Diencephalon (tissue), 1 donor: ENCODE measurements at places on chromosomes 12 and 14. TPM values are rescaled to one million over a fixed set of nuclear protein-coding genes. Genes with fewer than 3 reads are reported as not detected.

The ESRRB gene
- 0.92 TPM for total RNA-seq

The LRP1-AS gene
- total RNA-seq, result not detected

The LRRK2 gene
- 14.3 TPM for total RNA-seq

The PAWR gene
- total RNA-seq, result 29.3 TPM

The EIF2S3B gene
- 0.92 TPM for total RNA-seq

The SLC25A21 gene
- 2.1 TPM for total RNA-seq

The PRKD1 gene
- total RNA-seq, result 16.4 TPM

The ERBB3 gene
- total RNA-seq, result 6.2 TPM

The LRRC9 gene
- total RNA-seq, result 12.7 TPM

The TCHP gene
- total RNA-seq, result 10.1 TPM

The NR1H4 gene
- total RNA-seq, result 1.2 TPM

The KRT83 gene
- total RNA-seq, result not detected

The TMEM119 gene
- 2.8 TPM for total RNA-seq

The PCBP2 gene
- total RNA-seq, result 246 TPM

The MYBPC1 gene
- 27.7 TPM for total RNA-seq

The TAS2R19 gene
- total RNA-seq, result 7.6 TPM

The USP44 gene
- total RNA-seq, result 4.4 TPM

The SMAGP gene
- 1.4 TPM for total RNA-seq

The AICDA gene
- not detected for total RNA-seq

The DNAI7 gene
- 12.0 TPM for total RNA-seq

The KLRC3 gene
- 5.5 TPM for total RNA-seq

The TMEM229B gene
- 35.1 TPM for total RNA-seq

The C14orf132 gene
- total RNA-seq, result 118 TPM

The SERPINA9 gene
- total RNA-seq, result not detected

The DUSP6 gene
- total RNA-seq, result 55.8 TPM

The AQP2 gene
- total RNA-seq, result not detected
